AG08395 (cell line): ENCODE measurements at places on chromosomes 1 and 21.

DNA sequence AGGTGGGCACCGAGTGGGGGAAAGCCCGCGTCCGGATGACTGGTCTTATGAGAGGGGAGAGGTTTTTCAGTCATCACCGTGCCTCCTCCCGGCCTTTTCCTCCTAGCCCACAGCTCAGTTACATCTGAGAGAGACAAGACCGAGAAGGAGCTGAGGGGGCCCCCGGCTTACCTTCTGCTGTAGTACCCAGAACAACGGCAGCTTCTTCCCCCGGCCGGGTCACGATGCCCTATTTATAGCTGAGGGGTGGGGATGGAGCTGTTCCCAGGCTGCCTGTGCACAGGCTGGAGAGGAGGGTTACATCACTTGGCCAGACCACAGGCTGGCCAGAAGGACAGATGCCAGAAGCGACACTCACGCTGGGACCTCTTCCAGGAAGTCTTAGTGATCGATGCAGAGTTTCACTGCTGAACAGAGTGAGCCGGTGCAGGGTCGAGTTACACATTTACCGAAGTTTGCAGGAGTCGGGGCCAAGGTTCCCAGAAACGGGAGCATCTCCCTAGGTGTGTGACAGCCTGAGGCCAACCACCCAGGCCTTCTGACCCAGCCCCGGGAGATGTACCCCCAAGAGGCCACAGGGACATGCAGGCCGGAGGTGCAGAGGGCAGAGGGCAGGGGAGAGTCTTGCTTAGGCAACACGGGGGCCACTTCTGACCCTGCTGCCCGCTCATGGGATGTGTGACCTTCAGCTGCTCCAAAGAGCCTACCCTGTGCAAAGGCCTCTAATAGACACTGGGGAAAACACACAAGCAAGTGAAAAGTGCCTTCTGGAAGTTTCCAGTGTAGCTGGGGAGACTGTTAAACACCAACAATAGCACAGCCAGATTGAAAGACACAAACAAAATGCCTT is at the start of gene AGT:
AGT (minus strand) TSS at position 208 of the 850 bp plus-strand sequence. CDS start 3,299 bp downstream, outside the sequence.
- peak; percentile 94 for DNase-seq

GRCh38 chr1:101000131-101000873 is 25.3 kb downstream of the DPH5 start:
- DNase-seq: no peak

- DNase-seq: no peak
Measured at GRCh38 chr1:47325528-47325927, 8.1 kb upstream of the CMPK1 start.

GRCh38 chr21:29323189-29323588 is 24.5 kb downstream of the BACH1 start:
- DNase-seq: no peak

DNA sequence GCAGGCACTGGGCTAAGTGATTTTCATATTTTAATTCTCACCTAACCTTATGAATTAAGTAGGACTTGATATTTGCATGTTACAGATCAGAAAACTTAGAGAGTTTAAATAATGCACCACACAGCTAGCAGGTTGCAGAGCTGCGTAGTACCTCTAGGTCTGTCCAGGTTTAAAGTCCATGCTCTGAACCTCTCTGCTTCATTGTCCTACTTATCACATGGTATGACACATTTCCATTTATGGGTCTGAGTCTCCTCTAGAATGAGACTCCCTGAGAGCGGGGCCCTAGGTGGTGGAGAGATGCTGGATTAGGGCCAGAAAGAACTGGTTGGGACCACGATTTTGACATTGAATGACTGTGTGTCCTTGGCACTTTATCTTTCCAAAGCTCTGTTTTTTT is 102.5 kb upstream of the USP24 start:
- DNase-seq: no peak

- no peak for DNase-seq
Measured at GRCh38 chr1:178962853-178963711, 62.6 kb upstream of the FAM20B start.

GRCh38 chr1:9289711-9290485 is 2.8 kb upstream of the SPSB1 start:
- peak; percentile 70 for DNase-seq
